ENCODE measurements at places on chromosomes 12 and 14.
A peak's percentile ranks its signal among the peaks of the same experiment; 100 is the strongest.

GRCh38 chr14:106505366-106505765 lies 979.0 kb downstream of the TMEM121 start:
- no peak for DNase-seq

DNA sequence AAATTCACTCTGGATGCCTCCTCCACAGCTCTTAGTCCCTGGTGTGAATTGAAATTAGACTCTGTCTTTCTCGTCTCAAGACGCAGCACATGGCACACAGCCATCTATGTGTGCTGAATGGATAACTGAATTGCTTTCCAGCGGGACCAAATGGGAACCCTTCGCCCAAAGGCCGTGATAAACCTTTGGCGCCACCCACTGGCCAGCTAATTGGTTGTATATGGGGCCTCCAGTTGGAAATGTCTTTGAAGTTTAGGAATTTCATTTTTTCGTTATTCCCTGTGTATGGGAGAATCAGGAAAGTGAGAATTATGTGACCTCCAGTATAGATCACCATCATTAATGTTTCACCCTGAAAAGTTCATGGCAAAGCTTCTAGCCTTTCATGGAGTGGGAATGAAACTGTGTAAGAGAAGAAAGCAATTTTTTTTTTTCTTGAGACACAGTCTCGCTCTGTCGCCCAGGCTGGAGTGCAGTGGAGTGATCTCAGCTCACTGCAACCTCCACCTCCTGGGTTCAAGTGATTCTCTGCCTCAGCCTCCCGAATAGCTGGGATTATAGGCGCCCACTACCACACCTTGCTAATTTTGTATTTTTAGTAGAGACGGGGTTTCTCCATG lies 9.8 kb upstream of the HSP90AA1 start:
- DNase-seq = peak; percentile 91

GRCh38 chr12:50050410-50051098 lies 6.8 kb upstream of the ASIC1 start:
- peak; percentile 44 for DNase-seq

GRCh38 chr12:1927051-1927680 lies 8.7 kb upstream of the CACNA2D4 start:
- no peak for DNase-seq

GRCh38 chr12:127881371-127882140 lies 385.4 kb upstream of the TMEM132C start:
- DNase-seq = no peak

DNA sequence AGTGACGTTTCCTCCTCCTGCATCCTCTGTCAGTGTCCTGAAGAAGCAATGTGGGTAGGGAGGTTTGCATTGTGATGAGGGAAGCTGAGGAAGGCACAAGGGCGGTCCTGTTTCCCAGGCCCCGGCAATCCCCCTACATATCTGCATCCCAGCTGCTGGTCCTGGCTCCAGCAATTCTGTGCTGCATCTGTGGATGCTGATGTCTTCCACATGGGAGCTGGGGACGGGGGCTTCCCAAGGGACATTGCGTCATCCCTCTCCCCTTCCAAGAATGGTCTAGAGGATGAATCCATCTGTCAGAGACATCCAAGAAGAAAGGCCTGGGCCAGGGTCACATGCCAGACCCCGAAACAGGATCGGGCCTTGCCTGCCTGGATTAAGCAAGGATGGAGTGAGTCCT lies 52.1 kb downstream of the TSPAN11 start:
- DNase-seq = peak; percentile 58

DNA sequence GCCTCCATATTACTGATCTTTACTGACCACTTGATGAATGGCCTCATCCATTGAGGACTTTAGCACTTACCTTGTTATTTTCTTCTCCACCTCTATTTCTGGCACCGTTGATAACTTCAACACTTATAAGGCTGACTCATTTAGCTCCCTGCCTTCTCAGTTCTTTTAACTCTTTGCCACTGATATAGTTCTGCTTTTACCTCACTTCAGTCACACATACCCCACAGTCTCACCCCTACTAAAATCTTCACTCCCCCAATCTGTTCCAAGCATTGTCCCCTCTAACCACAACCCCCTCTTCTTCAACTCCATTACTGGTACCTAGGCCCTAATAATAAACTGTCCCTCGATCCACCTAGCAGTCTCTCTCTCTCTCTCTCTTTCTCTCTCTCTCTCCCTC lies 141.0 kb downstream of the PAH start:
- DNase-seq = no peak

DNA sequence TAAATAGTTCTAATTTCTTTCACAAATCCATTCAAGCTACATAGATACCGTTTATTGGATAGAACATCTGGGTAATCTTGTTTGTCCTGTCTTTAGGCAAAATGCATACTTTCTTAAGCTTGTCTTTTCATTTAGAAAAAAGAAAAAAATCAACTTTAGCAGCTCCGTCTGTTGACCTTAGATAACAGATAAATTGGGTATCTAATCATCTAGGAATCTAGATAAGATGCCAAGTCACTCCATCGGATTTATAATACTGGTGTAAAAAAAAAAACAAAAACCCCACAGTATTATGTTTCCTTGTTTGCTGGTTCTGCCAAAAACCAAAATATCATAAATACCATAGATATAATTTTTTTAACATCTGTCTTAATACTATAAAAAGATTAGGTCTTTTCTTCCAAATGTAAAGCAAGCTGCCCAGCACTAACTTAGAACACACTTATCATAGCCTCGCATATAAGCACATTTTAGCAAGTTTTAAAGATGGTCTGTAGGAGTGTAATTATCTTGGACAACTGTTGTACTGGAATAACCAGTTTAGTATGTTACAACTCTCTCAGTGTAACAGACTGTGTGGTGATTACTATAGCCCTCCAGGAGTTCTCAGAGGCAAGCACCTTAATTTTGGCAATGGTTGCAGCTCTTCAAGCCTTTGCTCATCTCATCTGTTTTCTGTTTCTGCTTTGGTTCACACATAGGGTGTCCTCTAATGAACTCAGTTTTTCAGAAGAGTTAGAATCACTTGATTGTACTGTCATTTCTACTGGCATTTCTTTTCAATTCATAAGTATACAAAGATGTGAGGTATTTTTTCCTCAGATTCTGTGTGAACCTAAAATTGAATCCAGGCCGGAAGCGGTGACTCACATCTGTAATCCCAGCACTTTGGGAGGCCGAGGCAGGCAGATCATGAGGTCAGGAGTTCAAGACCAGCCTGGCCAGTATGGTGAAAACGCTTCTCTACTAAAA lies 83.1 kb downstream of the ANO6 start:
- no peak for DNase-seq

- DNase-seq = no peak
Observed at GRCh38 chr14:55160989-55161388, 30.4 kb downstream of the DLGAP5 start.

GRCh38 chr12:3135522-3136461 lies 58.6 kb downstream of the TSPAN9 start:
- peak; percentile 52 for DNase-seq

- DNase-seq = no peak
Observed at GRCh38 chr12:66633676-66634075, 45.2 kb downstream of the GRIP1 start.

DNA sequence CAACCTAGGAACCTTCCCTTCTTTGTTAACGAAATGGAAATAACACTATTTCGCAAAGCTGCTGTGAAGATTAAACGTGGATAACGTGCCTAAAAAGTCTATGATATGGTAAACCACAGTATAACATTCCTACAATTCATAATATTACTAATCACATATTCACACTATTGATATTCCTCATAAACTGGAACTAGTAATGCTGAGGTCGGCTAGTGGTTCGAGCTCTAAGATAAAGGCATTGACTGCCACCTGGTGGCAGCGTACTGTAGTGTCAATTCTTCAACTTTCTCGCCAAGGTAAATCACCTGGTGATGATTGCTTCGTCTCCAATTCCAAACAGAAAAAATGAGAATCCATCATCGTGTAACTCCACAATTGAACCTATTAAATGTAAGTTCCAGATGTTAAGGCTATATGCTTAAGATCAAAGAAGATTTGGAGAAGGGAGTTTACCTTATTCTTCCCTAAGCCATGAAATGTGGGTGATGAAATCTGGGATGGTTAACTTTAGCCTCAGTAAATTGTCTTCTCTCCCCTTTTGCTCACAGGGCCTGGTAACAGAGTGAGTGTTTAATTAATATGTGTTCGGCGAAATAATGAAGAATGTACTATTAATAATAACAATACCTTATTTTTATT lies 197.5 kb upstream of the TMEM132C start:
- no peak for DNase-seq

DNA sequence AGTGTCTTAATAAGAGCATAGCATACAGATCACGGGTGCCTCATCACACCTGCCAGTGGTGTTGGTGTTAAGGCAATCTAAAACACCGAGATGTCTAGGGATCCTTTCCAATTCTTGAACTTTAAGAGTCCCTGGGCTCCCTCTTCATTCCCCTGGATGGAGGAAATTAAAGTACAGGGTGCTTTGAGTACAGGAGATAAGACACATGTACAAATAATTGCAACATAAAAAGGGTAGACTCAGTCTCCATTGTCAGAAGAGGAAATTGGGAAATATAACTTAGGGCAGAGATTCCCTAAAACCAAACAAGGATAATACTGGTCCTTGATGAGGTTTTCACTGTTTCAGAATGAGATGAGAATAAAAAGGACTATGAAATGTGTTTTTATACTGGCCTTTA lies 34.9 kb downstream of the SCFD1 start:
- DNase-seq = no peak

DNA sequence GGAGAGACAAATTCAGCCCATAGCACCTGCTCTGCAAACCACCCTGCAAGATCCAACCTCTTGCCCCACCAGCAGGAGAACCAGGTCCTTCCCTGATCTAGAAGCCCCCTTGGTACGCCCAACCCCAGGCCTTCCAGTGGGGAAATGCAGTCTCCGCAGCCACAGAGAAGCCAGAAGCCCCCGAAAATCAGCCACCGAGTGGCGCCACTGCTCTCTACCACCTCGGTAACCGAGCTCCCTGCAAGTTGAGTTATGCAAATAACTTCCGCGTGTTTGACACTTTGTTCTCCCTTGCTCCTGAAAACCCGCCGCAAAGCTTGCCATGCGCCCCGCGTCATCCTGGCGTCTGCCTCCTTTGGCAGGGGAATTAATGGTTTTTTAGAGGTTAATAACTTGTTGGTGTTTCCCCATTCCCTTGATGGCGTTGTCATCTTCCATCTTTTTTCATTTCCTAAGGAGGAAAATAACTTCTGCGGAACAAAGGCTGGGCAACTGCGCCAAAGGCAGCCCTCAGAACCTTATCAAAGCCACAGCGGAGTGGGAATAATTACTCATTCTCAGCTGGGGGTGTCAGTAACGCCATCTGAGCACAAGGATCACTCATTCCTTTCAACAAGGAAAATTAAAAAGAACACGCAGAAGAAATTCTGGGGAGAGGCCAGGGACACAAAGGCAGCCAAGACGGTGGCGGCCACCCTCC lies 60.4 kb downstream of the FZD10 start:
- DNase-seq = no peak

DNA sequence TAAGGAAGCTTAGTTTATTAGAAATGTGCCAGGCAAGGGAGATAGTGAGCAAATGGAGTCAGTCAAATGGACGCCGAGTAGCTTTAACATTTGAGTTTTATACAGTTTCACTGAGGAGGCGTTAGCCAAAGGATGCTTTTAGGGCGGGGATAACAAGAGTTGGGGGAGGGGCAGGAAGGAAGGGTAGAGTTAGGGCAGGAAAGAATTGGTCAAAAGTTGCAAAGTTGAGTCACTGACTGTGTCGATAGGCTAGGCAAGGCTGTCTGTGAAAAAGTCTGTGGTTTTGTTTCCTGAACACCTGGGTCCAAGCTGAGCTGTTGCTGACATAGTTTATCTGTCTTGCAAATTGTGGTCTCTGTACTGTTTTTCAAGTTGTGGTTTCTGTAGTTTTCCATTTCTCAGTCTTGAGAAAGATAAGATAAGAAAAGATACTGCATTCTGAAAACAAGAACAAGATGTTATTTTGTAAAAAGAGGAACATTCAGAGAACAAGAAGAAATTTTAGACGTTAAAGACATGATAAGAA lies 62.6 kb upstream of the RESF1 start:
- DNase-seq = peak; percentile 46

GRCh38 chr12:132289356-132290202 lies 39.8 kb downstream of the GALNT9 start:
- DNase-seq = no peak

GRCh38 chr14:104478656-104479055 lies 100.9 kb upstream of the C14orf180 start:
- DNase-seq = no peak

DNA sequence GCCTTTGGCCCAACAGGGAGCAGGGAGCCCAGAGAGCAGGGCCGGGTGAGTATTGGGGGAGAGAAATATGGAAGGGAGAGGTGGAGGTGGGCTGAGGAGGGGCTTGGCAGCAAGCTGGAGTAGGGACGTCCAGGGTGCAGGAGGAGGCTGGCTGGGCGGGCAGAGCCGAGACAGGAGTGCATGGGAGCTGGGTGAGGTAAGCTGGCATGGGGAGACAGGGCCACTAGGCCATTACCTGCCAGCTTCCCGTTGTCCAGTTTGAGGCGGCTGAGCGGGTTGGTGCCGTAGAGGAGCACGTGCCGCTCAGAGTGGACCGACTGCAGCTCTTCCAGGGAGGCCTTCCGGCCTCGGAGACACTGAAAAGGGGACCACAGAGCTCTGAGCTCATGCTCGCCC lies 18.3 kb downstream of the SLC48A1 start:
- DNase-seq = no peak

DNA sequence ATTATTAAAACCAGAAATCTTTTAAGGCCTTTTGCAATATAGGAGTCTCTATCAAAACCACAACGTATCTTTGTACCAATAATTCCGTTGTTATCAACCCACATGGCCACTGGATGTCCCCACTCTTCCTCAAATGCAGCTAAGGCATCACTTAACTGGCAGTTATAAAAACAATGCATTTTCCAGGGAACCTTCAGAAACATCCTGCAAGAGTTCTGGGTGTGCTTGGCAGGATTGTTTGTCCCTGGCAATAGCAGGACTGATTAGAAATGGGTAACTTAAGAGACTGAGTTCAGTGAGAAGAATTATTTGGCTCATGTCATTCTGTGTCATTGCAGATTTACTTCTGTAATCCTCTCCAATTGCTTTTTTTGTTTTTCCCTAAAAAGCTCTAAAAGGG lies 112.0 kb downstream of the SLC15A5 start:
- DNase-seq = no peak

- no peak for DNase-seq
Observed at GRCh38 chr14:41558490-41558889, 48.2 kb upstream of the LRFN5 start.

DNA sequence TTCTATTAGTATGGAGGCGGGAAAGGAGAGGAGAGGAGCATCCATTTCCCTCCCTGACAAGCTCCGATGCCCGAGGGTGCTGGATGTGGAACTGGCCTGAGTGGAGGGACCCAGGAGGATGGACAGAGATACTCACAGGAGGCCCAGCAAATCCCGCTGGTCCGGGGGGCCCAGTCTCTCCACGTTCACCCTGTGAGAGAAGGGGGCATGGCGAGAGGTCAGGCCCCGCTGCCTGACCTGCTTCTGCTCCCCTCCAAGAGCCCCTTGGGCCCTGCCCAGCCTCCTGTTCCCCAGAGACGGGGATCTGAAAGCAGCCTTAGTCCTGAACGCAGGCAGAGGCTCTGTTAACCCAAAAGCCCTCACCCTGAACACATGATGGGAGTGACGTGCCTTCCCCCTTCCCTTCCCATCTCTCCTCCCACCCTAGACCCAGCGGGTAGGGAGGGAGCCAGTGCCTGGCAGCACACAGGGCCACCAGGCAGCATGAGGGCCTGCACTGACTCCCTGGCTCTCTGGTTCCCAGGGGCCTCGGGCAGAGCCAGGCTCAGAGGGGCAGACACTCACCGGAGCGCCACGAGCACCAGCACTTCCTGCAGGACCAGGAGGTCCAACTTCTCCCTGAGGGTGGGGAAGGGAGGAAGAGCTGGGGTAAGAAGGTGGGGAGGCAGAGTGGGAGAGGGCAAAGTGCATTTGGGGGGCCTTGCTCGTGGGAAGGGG lies 17.5 kb downstream of the TMEM106C start:
- no peak for DNase-seq

Measured in heart left ventricle (tissue), 16 donors.